ENCODE measurements at places on chromosomes 12 and 14.
A peak's percentile ranks its signal among the peaks of the same experiment; 100 is the strongest.

DNA sequence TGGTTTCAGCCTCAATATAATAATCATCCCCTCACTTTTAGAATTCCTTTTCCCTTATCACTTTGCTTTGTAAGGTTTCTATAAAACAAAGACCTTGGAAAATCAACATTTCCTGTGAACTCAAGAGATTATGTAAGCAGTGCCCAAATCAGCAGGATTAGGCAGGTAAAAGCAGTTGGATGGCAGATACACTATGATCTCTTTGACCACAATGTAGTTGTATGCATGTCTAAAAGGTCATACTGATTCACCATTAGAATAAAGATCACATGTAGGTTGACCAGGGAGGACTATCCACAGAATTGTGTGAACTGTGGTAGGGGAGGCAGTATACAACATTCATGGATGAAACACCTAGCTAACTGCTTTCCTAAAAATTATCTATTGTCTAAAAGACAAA lies 57.5 kb downstream of the DENND5B start:
- DNase-seq = no peak

GRCh38 chr14:35287431-35288013 lies 4.7 kb upstream of the PSMA6 start:
- DNase-seq = no peak

DNA sequence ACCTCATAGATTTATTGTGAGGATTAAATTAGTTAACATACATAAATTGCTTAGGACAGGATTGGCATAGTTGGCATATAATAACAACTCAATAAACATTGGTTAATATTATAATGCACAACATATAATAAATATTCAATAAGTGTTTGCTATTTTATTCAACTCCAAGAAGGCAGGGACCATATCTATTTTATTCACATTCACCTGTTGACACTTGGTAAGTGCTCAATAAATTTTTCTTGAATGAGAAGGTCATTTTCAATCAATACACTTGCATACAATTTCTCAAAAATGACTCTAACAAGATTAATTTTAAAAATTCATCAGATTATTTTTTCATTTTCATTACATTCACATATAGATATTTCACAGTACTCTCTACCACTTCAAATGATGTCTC lies 12.4 kb upstream of the NUP107 start:
- DNase-seq = no peak

GRCh38 chr14:101482066-101482465 lies 79.2 kb upstream of the DIO3 start:
- DNase-seq = no peak

DNA sequence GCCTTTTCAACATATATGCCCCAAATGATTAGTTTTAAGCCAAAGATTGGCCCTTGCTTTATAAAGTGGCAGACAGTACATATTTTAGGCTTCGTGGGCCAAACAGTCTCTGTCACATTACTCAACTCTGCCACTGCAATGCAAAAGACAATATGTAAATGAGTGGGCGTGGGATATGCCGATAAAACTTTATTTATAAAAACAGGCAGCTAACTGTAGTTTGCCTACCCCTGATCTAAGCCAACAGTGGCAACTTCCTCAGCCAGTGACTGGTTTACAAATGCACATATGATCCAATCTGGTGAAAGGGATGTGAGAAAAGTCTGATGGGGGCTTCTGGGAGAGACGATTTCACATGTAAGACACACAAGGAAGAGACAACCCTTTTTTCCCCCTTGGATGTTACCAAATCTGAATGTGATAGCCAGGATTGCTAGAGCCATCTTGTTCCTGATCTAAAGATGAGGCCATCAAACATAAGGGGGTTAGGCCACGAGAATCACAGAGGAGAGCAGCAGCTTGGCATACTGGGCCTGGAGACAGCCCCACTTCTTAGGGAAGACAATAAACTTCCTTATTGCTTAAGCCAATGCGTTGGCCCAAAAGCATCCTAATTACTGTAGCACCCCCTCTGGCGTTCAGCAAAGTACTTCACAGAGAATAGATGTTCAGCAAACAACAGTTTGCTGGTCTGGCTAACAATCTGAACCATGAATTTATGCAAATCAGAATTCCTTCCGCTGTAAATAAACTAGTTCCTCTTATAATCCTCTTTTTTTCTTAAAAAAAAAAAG lies 75.2 kb upstream of the TMCC3 start:
- peak; percentile 13 for DNase-seq

DNA sequence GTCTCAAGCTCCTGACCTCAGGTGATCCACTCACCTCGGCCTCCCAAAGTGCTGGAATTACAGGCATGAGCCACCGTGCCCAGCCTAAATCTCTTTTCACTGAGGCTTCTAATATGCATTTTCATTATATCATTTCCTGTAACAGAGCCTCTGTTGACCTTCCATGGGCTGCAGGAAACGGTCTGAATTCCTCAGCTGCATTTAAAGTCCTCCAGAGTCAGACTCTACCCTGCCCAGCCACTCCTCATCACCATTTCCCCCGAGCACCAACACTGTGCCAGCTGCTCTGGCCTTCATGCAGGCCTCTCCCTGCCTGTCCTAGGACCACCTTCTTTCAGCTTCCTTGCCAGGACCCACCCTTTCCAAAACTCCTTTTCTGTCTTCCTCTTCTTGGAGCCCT lies 9.8 kb upstream of the NFKBIA start:
- no peak for DNase-seq

DNA sequence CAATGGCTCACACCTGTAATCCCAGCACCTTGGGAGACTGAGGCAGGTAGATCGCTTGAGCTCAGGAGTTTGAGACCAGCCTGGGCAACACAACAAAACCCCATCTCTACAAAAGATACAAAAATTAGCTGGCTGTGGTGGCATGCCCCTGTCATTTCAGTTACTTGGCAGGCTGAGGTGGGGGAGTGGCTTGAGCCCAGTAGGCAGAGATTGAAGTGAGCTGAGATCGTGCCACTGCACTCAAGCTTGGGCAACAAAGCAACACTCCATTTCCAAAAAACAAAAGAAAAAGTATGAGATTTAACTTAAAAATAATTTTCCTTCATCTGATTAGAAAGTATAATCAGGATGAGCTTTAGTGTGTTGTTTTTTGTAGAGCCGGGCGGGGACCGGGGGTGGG lies 47.9 kb upstream of the BCAT1 start:
- DNase-seq = no peak

- no peak for DNase-seq
Observed at GRCh38 chr12:104664351-104664750, 207.6 kb downstream of the CHST11 start.

DNA sequence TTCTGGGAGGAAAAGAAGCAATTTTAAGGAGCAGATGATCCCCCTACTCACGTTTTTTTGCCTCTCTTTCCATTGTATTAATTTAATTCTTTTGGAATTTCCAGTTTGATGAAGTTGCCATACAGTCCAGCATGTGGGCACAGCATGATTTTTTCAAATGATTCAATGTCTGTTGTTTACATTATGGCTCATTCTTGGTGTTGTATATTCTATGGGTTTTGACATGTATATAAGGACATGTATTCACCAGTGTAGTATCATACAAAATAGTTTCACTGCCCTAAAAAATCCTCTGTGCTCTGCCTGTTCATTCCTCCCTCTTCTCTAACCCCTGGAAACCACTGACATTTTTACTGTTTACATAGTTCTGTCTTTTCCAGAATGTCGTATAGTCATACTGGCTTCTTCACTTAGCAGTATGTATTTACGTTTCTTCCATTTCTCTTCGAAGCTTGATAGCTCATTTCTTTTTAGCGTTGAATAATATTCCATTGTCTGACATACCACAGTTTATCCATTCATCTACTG lies 13.3 kb upstream of the KLHDC2 start:
- DNase-seq = no peak

DNA sequence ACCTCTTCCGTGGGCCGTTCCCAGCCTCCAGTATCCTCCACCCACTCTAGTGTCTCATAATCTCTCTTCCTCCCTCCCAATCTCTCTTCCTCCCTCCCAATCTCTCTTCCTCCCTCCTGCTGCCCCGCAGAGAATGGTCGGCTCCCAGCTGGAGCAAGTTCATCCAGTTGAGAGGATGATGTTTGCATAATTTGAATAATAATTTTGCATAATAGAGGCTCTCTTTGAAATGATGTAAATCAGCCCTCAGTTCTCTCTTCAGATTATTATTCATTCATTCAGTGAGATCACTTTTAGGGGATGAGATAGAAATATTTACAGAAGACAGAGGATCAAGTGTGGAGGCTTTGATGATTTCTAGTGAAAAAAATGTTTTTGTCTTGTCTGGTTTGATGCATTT lies 125.0 kb downstream of the PTPN11 start:
- no peak for DNase-seq

GRCh38 chr14:64965356-64966000 lies 6.7 kb downstream of the RAB15 start:
- no peak for DNase-seq

GRCh38 chr12:112938751-112939150 lies 477 bp downstream of the OAS3 start:
- DNase-seq = no peak

DNA sequence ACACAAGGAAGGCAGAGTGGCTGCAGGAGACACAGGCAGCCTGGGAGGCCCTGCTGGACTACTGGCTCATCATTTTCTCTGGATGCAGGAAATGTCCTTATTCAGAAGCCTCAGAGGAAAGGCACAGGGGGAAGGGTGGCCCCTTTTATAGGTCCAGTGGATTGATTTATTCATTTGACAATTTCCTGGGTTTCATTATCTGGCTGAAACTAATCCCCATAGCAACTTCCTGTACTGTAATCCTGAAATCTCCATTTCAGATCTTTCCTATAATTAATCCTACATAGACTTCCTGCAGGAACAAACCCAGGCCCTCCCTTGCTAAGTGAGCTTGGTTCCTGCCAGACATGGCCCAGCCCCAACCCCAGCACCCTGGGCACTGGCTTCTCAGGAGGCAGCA lies 23.0 kb downstream of the KRT76 start:
- no peak for DNase-seq

DNA sequence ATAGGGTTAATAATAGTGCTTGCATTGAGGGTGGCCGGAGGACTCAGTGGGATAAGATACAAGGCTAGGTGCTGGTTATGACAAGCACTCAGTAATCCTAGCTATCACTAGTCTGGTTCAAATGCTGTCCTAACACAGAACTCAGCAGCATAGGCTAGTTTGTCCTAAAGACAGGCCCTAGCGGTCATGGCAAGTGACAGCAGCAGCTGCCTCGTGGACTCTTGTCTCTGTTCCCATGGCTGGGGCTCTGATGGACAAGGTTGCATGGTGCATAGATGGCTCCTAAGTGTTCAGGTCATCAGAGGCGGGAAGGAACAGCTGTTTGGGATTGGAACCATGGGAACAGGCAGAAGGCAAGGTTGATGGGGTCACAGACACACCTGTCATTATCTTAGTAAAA lies 42.4 kb upstream of the IGF1 start:
- no peak for DNase-seq

- no peak for DNase-seq
Observed at GRCh38 chr12:69919495-69919894, 94.5 kb downstream of the MYRFL start.

- DNase-seq = no peak
Observed at GRCh38 chr12:2287151-2287550, 234.4 kb downstream of the CACNA1C start.

DNA sequence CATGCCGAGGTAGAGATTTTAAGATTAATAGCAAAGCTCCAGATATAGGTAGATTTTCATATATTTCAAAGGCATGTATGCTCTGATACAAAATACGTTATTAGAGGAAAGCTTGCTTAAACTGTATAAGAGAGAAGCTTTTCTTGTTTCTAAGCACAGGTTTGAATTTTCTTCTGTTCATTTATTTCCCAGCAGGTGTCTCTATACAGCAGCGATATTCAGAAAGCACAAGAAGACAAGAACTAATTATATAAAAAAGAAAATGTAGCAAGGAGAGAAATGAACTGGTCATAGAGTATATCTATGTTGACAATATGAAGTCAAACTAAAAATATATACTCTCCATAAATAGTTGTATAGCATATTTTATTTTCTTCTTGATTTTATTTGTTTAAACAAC lies 307.4 kb upstream of the NOVA1 start:
- no peak for DNase-seq

DNA sequence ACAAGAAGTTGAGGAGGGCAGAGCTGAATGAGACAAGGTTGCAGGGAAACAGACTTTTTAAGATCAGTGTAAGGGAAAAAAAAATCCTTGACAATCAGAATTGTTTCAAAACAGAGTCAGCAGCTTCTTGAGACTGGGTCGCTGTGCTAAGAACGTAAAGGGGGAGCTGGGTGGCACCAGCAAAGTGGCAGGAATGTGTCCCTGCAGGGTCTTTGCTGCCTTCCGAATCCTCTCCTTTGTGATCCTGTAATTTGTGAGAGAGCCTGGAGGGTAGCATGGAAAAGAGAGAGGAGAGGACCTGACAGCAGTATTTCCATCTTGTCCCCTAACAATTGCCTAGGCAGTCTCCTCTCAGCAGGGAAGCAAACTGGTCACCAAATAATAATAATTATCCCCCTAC lies 472.8 kb downstream of the RGS6 start:
- no peak for DNase-seq

- no peak for DNase-seq
Observed at GRCh38 chr12:128942960-128943477, 89.7 kb downstream of the GLT1D1 start.

GRCh38 chr14:73472185-73473114 lies 14.1 kb upstream of the NUMB start:
- peak; percentile 23 for DNase-seq

GRCh38 chr12:106066051-106066705 lies 72.6 kb downstream of the NUAK1 start:
- DNase-seq = no peak

DNA sequence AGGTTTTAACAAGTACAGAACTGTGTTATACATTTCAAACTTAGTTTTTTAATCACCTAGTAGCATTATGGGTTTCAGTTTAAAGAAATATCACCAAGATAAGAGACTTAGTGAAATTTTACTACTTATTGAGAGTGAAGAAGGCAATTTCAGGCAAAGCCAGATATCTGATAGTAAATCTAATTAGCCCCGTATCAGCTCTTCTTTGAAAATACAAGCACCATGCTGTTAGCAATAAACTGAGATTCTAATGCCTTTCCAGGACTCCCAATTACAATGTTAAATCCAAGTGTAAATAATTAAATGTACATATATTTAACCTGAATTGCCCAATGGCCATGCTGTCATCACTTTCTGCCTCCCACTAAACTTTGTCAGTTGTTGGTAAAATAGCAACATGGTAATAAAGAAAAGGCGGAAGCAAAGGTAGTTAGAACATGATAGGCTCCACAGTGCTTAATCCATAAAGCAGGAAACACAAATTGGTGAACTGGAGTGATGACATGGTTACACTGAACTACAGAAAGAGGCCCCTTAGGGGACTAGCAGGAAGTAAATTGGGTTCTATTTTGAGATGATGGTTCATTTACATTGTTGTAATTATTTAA lies 646.1 kb downstream of the C12orf50 start:
- no peak for DNase-seq

- DNase-seq = peak; percentile 28
Observed at GRCh38 chr14:89351516-89352404, 65.3 kb downstream of the FOXN3 start.

GRCh38 chr12:56574210-56574609 lies 52.6 kb downstream of the RBMS2 start:
- no peak for DNase-seq

- no peak for DNase-seq
Observed at GRCh38 chr14:73973497-73973896, 23.4 kb downstream of the COQ6 start.

GRCh38 chr12:57772429-57773322 lies at the start of gene EEF1AKMT3:
Gene EEF1AKMT3 (plus strand): TSS chr12:57772614. CDS start chr12:57772725, 111 bp downstream.
- peak; percentile 63 for DNase-seq
